Aortic smooth muscle cell (primary cell): ENCODE measurements at places on chromosomes 5 and 9. TPM values are rescaled to one million over a fixed set of nuclear protein-coding genes. Genes with fewer than 3 reads are reported as not detected.

The ZFP2 gene
- total RNA-seq: 0.25 and 0.92 TPM in 2 replicates

The GHR gene
- 3.4 and 3.6 TPM in 2 replicates for total RNA-seq

The REEP2 gene
- total RNA-seq: 6.8 and 10.2 TPM in 2 replicates

The RMRP gene
- total RNA-seq: 33,640 and 43,179 TPM in 2 replicates

The CDH18 gene
- 0.12 TPM in 1 of 2 replicates, not detected in the other for total RNA-seq

The C9orf153 gene
- 0.25 and 0.26 TPM in 2 replicates for total RNA-seq

The OMD gene
- total RNA-seq: 1.1 and 4.6 TPM in 2 replicates

The NIPAL4 gene
- total RNA-seq: not detected in 2 replicates

The ARID3C gene
- 0.31 TPM in 1 of 2 replicates, not detected in the other for total RNA-seq

The ZNF354B gene
- total RNA-seq: 8.0 and 8.2 TPM in 2 replicates

The FGF1 gene
- 8.5 and 12.6 TPM in 2 replicates for total RNA-seq

The PDLIM4 gene
- total RNA-seq: 12.3 and 14.7 TPM in 2 replicates

The PCDHGA9 gene
- 2.9 and 5.7 TPM in 2 replicates for total RNA-seq

The NRG2 gene
- 2.3 and 2.8 TPM in 2 replicates for total RNA-seq

The ESM1 gene
- total RNA-seq: 138 and 406 TPM in 2 replicates

The ECSCR gene
- total RNA-seq: 6.8 and 13.7 TPM in 2 replicates

The FGFR4 gene
- total RNA-seq: 0.25 and 0.66 TPM in 2 replicates

The SHISAL2B gene
- total RNA-seq: not detected in 2 replicates

The ENTREP1 gene
- 0.13 and 0.25 TPM in 2 replicates for total RNA-seq

The ABLIM3 gene
- total RNA-seq: 14.9 and 16.7 TPM in 2 replicates

The ZNF169 gene
- 2.1 and 2.9 TPM in 2 replicates for total RNA-seq

The RPL35 gene
- 2,645 and 2,969 TPM in 2 replicates for total RNA-seq

The PCDHAC2 gene
- 0.31 and 0.53 TPM in 2 replicates for total RNA-seq

The SLC23A1 gene
- not detected in 2 replicates for total RNA-seq

The PCDHB4 gene
- total RNA-seq: 0.68 and 0.79 TPM in 2 replicates

The CHSY3 gene
- 11.9 and 13.2 TPM in 2 replicates for total RNA-seq

The GLRA1 gene
- not detected in 2 replicates for total RNA-seq

The SV2C gene
- total RNA-seq: under 0.01 TPM in 1 of 2 replicates, not detected in the other

The DRD1 gene
- total RNA-seq: 0.12 and 0.53 TPM in 2 replicates

The GRXCR2 gene
- not detected in 2 replicates for total RNA-seq

The FAM120A gene
- 110 and 112 TPM in 2 replicates for total RNA-seq

The RPP25L gene
- total RNA-seq: 13.1 and 13.2 TPM in 2 replicates

The ARHGEF28 gene
- 8.5 and 18.7 TPM in 2 replicates for total RNA-seq

The QRFP gene
- total RNA-seq: not detected in 2 replicates

The FPGS gene
- 73.4 and 76.9 TPM in 2 replicates for total RNA-seq

The SEMA4D gene
- total RNA-seq: 0.13 and 0.25 TPM in 2 replicates

The LCNL1 gene
- 0.44 and 1.6 TPM in 2 replicates for total RNA-seq

The FEM1C gene
- total RNA-seq: 15.7 and 19.0 TPM in 2 replicates

The FCN1 gene
- not detected in 2 replicates for total RNA-seq

The INSL4 gene
- total RNA-seq: under 0.01 TPM in 1 of 2 replicates, not detected in the other

The NXNL2 gene
- total RNA-seq: 0.66 and 0.81 TPM in 2 replicates

The GMCL2 gene
- total RNA-seq: not detected in 2 replicates

The ARHGEF37 gene
- 0.99 and 1.1 TPM in 2 replicates for total RNA-seq

The GABRG2 gene
- total RNA-seq: not detected in 2 replicates

The DMRT3 gene
- total RNA-seq: not detected in 2 replicates

The DAB2IP gene
- 25.6 and 36.7 TPM in 2 replicates for total RNA-seq

The NOXA1 gene
- 0.53 and 0.56 TPM in 2 replicates for total RNA-seq

The C5orf46 gene
- 0.66 and 1.1 TPM in 2 replicates for total RNA-seq

The SH3TC2 gene
- total RNA-seq: 9.5 and 10.8 TPM in 2 replicates

The SPATA31E1 gene
- total RNA-seq: not detected in 2 replicates

The IPPK gene
- 14.9 and 16.0 TPM in 2 replicates for total RNA-seq

The PHYHD1 gene
- total RNA-seq: 5.7 and 9.8 TPM in 2 replicates

The NME5 gene
- 4.8 and 5.0 TPM in 2 replicates for total RNA-seq

The ASTN2 gene
- total RNA-seq: 5.4 and 5.7 TPM in 2 replicates

The PCDHB11 gene
- total RNA-seq: 0.44 and 0.53 TPM in 2 replicates

The CARD19 gene
- 51.4 and 74.5 TPM in 2 replicates for total RNA-seq

The MTRR gene
- 24.3 and 26.8 TPM in 2 replicates for total RNA-seq
